ENCODE measurements at places on chromosomes 1 and 21.

DNA sequence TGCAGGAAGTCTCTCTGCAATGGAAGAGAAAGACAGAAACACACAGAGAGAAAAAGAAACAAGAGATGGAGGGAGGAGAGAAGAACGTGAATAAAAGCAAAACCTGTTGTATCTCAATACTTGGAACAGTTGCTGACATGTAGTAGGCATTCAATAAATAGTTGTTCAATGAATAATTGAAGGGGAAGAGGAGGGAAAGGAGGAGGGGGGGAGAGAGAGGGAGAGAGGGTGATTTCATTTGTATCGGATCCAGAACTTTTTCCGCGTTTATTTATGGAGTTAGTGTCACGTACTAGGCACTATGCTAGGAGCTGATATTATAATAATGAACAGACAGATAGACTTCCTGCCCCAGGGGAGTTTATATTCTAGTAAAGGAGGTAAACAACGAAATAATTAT, 144.1 kb downstream of the OMA1 start:
- DNase-seq, result no peak

DNA sequence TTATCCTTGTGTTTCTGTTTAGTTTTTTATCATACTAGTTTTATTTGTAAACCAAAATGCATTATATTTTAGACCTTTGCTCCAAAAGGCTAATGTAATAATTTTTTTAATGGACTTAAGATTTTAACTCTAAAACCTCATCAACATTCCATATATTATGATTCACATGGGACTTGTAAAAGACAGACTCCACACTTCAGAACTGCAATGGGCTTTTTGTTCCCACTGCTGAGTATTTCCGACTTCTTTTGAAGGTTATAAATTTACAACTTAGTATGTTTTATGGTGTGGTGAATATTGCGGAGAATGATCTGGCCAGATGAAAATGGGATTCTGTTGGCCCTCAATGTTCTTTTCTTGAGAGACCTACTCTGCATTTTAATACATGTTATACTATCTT, 678.5 kb downstream of the USP25 start:
- DNase-seq, result no peak

DNA sequence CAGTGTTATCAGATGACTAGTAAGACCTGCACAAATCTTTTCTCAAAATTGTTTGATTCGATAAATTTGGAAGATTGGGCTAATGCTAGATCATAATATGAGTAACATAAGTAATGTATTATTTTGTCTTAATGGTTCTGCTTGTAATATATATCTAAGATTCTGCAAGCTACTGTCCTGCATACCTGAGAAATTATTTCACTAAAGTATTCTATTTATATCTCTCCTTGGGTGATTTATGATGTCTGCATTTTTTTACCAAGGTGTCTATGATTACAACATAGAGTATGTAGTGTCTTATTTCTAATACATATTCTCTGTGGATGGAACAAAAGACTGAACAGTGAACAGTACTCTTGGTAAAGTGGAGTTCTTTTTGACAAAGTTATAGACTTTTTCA, 166.6 kb downstream of the CLEC20A start:
- DNase-seq, result no peak

DNA sequence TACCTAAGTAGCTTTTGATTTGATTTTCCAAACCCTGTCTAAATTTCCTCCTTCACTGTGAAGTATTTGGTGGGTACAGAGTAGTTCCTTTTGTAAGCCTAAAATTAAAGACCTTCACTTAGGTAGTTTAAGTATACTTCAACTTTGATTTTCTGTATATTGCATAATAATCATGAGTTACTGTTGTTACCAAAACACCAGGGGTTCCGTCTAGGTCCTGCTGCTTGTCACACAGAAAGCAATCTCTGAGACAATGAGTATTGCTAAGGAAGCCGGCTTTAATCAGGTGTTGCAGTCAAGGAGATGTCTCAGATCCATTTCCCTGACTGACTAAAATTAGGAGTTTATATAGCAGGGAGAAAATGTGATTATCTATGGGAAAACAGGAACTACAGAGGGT, 15.3 kb downstream of the RPS6KC1 start:
- no peak for DNase-seq

- DNase-seq, result no peak
Measured at GRCh38 chr1:210536254-210536961, 207.7 kb downstream of the HHAT start.

GRCh38 chr21:15098908-15099307, 34.1 kb upstream of the NRIP1 start:
- no peak for DNase-seq

DNA sequence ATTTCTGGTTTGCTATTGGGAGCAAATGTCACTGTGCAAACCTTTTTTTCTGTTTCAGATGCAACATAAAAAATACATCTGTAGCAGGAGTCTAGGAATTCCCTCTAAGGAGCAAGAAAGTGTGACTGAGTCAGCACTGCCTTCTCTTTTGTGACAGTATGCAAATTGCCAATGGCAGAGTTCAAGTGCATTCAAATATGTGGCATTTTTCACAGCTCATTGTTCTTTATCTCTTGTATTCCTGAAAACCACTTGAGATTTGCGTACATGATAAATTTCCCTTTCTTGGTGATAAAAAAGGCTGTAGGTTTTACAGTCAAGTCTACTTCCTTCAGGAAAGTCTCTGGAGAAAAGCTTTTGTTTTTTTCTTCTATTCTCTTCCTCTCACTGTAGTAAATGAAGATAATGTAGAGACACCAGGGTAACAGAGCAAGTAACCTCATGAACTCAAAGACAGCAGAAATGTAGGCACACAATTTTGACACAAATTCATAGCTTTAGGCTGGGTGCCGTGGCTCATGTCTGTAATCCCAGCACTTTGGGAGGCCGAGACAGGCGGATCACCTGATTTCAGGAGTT, 129.7 kb upstream of the L1TD1 start:
- no peak for DNase-seq

DNA sequence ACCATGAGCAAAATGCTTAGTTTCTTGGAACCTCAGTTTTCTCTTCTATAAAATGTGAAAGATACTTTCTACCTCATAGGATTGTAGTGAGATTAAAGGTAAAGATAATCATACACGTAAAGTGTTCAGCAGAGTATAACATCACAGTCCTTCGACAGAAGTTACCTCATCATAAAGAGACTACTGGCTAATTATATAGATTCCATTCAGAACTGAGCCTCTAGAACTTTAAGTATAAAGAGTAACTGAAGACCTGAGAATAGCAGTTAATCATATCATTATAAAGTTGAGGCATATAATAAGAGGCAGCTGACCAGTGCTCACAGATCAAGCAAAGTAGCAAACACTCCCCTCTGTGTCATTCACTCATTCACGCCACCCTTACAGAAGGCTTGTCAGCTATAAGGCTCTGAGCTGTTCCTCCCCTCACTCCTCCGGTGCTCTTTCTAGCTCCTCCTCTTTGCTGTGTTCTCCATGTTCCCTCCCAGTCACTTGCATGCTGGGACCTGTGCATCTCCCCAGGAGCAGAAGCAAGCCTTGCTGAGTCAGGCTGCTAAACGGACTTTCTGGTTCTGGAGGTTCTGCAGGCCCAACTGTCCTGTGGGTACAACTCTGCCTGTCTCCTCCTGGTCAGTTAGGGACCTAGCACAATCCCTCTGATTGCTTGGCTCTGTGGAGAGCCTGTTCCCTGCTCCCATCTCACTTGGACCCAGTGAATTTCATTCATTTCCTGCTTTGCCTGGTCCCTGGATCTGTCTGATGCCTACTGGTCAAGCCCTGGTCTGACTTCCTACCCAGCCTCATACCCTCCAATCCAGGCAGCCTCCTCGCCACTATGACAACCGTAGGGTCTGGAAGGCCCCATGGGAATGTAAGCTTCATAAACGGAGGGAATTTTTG, 28.3 kb upstream of the LY9 start:
- no peak for DNase-seq

- no peak for DNase-seq
Measured at GRCh38 chr1:173360487-173361063, 116.6 kb upstream of the PRDX6 start.

- DNase-seq, result no peak
Measured at GRCh38 chr1:44336668-44337067, 18.4 kb downstream of the ERI3 start.

GRCh38 chr1:46394108-46394871, at the start of gene FAAH:
FAAH (plus strand) TSS chr1:46394317; CDS start chr1:46394349, 32 bp downstream.
- DNase-seq, result no peak

DNA sequence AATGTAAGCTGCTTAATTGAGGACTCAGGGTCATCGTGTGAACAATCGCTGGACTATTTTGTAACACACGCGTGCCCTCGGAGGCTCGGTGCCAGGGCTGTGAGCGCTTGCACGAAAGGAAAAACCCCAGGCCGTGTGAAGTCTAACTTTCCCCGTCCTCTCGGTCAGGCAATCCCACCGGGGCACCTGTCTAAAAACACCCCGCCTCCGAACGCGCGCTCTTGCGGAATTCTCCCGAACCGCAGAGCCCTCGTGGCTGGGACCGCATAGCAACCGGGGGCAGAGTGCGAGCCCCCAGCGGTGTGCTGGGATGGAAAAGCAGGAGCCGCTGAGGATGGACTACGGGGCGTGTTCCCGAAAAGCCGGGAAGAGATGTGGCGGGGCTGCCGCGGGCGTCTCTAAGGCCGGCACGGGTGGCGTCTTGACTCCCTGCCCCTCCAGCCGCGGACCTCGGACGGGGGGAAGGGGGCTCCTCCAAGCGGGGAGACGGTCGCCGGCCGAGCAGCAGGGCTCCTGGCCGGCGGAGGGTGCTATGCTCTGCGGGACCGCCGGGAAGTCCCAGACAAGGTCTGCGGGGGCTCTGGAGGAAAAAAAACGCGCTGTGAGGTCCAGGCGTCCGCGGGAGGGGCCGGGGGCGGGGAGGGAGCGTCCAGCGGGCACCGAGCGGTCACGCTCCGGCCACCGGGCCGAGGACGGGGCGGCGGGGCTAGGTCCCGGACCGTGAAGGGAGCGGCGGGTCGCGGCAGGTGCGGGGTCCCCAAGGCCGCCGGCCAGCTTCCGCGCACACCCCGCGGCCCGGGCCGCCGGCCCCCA, 936 bp downstream of the ZBTB21 start:
- DNase-seq, result no peak

- DNase-seq, result peak; percentile 44
Measured at GRCh38 chr1:157490467-157491165, 61.7 kb downstream of the FCRL5 start.

DNA sequence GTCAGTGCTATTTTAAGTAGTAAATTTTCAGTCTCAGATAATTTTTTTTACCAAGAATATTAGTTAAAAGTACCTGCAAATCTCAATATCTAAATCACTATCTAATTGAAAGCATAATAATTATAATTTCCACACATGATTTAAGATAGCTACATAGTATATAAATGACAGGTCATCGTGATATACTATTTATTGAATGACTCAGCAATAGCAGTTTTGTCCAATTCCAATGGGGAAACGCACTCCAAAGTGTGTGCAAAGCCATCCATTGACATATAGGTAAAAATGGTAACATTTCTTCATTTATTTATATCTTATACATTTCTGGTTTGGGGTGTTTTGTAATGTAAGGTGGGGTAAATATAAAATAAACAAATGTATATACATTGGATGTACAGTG, 19.5 kb downstream of the ADGRL4 start:
- no peak for DNase-seq

DNA sequence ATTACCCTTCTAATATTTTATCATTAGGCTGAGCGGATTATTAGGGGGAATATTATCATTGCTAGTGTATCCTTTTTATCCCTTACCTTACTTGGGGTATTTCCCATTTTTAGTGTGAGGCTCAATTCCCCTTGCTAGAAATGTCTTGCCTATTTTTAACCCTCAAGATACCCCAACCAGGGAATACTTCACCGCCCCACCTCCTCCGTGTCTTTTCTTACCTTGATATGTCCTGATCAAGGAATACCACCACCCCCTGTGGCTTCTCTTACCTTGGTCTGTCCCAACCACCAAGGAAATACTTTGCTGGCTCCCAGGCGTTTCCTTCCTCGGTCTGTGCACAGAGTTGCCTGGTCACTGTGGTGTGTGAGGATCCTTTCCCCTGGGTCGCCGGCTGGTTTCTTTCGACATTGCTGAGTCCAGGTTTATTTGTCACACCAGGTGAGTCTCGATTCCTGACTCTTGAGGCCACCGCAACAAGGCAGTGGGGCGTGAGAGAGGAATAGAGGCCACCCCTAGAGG, 57.8 kb downstream of the SERINC2 start:
- DNase-seq, result no peak

DNA sequence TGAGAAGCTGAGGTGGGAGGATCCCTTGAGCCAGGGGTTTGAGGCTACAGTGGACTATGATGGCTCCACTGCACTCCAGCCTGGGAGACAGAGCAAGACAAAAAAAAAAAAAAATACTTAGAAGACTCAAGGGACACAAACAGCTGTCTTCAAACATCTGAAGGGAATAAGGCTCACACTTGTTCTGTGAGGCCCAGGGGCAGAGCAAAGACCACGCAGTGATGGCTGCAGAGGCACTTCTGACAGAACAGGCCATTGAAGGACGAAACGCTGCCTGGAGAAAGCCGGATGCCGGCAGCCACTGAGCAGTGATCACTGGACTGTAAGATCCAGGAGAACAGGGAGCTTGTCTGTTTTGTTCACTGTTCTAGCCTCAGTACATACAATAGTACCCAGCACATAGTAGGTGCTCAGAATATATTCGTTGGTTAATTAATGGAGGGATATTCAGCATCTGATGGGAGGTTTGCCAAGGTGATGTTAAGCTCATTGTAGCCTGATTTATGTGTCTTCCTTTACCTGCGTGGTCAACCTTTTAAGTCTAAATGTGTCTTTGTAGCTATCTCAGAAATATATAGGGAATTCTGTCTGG, 12.1 kb upstream of the NDC1 start:
- no peak for DNase-seq

- no peak for DNase-seq
Measured at GRCh38 chr1:231940701-231941100, 314.1 kb downstream of the DISC1 start.

DNA sequence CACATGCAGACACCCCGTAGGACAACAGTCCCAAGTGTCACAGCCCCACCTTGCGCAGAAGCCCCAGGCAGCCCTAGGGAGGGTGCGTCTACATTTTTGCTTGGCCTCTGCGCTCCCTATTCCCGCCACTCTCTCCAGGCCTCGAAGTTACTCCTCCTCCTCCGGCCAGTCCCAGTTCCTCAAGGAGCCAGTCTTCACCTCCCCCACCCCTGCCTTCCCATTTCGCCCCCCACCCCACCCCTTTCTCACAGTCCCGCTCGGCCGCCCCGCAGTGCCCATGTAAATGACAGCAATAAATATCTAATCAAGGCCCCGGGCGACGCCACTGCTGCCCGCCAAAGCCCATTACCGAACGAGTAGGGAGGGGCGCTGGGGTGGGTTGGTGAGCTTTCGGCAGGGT, 3.2 kb downstream of the DMBX1 start:
- DNase-seq, result no peak

- no peak for DNase-seq
Measured at GRCh38 chr1:98410082-98410481, 251.4 kb upstream of the SNX7 start.

- DNase-seq, result peak; percentile 89
Measured at GRCh38 chr21:26845066-26845758, at the start of gene ADAMTS1. ADAMTS1 (minus strand) TSS chr21:26845409; CDS start chr21:26844954, 455 bp downstream.

DNA sequence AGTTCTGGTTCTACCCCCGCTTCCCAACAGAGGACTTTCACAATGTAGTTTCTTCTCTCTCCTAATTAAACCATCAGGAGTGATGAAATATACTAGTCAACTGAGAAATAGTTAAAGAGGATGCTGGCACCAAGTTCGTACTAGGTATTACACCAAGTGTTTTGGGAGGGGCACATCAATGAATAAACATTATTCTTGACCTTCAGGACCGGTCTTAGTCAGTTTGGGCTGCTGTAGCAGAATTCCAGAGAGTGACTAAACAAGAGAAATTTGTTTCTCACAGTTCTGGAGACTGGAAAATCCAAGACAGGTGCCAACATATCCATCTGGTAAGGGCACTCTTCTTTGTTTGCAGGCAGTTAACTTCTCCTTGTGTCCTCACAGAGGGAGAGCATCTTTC, 103.8 kb downstream of the SPATA17 start:
- no peak for DNase-seq

GRCh38 chr1:111192074-111192473, 8.4 kb downstream of the DENND2D start:
- no peak for DNase-seq
